ENCODE measurements at places on chromosomes 2 and 18. TPM values are rescaled to one million over a fixed set of nuclear protein-coding genes. Genes with fewer than 3 reads are reported as not detected.
A peak's percentile ranks its signal among the peaks of the same experiment; 100 is the strongest.

BMP10 gene
- total RNA-seq, result not detected

DNA sequence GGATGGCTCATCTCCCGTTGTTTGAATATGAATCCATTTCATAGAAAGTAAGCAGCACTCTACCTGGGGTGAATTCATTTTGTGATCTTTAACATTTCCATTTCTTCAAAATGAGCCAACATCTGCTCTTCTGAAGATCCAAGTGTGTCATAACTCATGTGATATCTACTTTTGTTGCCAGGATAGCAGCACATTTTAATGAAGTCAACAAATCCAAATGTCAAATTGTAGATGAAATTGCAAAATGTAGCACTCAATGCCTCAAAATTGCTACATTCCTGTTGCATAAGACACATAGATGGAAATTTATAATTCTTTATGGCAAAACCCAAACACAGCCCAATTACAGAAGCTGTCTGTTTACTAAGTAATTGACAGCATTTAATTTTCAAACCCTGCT, 360.7 kb downstream of the TMX3 start:
- DNase-seq, result no peak

DNA sequence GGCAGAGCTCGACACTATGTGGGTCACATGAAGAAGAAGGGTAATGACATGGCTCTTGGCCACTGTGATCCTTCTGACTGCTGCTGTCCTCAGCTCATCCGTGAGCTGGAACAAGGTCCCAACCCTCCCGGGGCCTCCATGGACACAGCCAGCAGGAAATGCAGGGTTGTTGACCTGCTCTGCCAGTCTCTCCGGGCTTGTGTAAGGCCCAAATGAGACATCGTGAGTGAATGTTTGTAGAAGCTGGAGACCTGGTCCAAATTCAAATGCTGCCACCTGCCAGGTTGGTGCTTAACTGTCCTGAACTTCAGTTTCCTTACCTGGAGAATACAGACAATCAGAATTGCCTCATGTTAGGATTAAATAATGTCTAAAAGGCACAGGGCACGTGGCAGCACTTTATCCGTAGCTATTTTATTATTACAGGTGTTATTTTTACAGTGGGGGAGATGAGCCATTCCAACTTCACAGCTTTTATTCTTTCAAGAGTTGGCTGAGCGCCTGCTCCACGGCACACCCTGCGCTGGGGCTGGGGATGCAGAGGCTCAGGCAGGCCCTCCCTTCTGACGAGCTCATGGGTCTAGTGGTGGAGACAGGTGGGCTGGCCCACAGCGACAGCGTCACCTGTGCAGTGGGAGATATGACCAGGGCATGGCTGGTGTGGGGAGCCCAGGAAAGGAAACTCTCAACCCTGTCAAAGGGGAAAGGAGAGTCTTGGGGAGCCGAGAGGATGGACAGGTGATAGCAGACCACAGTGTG, 15.1 kb downstream of the ARHGEF4 start:
- DNase-seq, result no peak

DNA sequence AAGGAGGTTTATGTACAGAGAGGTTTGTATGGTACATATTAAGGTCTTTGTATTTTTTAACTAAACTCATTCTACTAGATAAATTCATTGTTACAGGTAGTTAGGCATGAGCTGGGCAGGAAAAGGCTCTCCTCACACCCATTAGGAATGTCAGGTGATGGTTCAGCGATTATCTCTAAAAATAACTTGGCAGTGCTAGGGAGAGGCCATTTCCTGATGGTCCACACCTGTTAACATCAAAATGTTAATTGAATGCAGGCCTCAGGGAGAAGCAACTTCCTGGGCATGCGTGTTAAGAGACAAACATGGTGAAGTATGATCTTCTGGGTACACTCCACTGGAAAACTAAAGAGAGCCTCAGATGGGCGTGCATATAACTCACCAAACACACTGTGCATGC, 73.6 kb downstream of the ARL6IP6 start:
- no peak for DNase-seq

MRPL30 gene
- 28.8 TPM for total RNA-seq

CTLA4 gene
- total RNA-seq, result not detected

SAG gene
- total RNA-seq, result not detected

C2orf68 gene
- 86.2 TPM for total RNA-seq

- DNase-seq, result peak; percentile 94
These were observed 6.8 kb downstream of the ZFP36L2 start for GRCh38 chr2:43219383-43220228.

DNA sequence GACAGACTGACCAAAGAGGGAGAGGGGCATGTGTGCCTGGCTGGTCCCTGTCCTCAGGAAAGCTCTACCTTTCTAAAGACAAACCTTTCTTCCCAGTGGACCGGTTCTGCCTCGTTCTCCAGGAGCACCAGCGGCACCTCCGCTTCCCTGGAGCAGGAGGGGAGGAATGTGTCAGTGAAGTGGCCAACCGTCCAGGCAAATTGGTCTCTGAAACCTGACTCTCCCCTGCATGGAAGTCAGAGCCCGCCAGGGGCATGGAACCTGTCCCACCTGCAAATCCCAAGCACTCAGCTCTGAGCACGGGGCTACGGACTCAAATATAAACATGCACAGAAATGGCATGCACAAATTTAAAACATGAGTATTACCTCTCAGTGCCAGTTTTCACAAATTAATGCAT, 62.9 kb downstream of the COL6A3 start:
- DNase-seq, result no peak

DNA sequence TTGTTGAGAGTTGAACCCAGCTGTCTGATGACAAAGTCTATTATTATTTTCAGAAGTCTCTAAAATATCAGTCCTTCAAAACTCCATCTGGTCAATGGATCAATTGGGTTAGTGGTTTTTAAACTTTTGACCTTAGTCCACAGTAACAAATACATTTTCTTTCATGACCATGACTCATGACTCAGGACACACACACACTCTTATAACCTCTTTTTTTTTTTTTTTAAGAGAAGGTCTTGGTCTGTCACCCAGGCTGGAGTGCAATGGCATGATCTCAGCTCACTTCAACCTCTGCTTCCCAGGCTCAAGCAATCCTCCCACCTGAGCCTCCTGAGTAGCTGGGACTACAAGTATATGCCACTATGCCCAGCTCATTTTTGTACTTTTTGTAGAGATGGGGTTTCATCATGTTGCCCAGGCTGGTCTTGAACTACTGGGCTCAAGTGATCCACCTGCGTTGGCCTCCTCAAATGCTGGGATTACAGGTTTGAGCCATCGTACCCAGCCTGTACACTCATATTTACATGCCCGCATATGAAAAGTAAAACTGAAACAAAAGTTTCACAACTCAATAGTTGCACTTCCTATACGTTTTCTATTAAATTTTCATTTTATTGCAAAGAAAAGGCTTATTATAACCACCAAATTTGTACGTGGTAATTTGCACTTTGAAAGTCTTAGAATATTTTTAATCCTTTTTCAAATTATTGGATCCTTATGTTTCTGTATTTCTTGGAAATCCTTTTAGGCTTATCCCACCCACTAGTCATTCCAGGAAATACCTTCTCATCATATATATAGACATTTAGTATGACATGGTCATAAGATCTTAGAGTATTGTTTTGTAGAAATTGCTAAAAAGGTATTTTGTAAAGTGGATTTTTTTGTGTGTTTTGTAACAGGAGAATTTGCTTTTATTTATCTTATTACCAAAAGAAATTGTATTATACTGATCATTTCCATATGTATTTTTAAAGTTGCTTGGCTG, 199.0 kb downstream of the LPIN1 start:
- peak; percentile 33 for DNase-seq

- DNase-seq, result no peak
These were observed 160.3 kb upstream of the COL3A1 start for GRCh38 chr2:188813857-188814256.

GPR35 gene
- total RNA-seq, result 1.4 TPM

PDE1A gene
- not detected for total RNA-seq

GRCh38 chr2:159249990-159250715, 36.4 kb downstream of the WDSUB1 start:
- peak; percentile 8 for DNase-seq

DNA sequence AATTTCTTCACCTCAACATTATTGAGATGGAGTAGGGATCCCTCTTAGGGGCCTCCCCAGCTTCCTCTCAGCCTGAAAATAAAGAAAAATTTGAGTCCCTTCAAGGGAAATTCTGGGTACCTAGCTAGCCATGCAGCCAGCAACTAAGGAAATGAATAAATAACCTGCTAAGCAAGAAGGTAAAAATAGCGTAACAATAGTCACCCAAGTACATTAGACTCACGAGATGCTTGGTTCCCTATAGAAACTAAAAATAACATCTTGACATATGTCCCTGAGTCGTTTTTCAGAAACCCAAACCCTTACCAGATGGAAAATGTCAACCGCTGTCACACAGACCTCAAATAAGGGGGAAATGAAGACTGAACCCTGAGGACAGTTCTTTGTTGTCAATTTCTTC, 51.9 kb downstream of the CACNB4 start:
- DNase-seq, result no peak

- no peak for DNase-seq
These were observed 183.3 kb upstream of the TRIB2 start for GRCh38 chr2:12533337-12534005.

DNA sequence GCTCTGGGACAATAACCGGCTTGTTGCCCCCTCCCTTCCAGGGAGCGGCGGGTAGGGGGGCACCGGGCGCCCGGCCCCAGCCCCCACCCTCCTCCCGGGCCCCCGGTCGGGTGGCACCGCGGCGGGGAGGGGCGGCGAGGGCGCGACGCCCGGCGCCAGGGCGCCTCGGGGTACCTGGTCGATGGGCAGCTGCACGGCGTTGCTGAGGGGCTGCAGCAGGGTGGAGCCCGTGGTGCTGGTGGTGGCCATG, 193 bp downstream of the MBOAT2 start:
- DNase-seq, result no peak

DNA sequence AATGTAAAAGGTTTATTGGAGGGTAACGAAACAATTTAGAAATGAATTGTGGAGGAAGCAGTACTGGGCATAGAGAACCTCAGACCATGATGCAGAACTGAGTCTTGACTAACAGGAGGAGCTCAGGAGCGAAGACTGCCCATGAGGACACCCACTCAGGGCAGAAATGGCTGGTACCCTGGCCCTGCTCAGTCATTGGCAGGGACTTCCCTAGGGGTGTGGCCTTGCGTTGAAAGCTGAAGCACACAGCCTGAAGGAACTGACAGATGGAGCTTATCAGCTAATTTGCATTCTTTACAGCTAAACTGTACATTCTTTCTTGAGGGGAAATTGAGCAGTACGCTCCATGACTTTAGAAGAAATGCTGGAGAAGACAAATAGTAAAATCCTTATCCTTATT, 57.1 kb downstream of the PDK1 start:
- DNase-seq, result no peak

DNA sequence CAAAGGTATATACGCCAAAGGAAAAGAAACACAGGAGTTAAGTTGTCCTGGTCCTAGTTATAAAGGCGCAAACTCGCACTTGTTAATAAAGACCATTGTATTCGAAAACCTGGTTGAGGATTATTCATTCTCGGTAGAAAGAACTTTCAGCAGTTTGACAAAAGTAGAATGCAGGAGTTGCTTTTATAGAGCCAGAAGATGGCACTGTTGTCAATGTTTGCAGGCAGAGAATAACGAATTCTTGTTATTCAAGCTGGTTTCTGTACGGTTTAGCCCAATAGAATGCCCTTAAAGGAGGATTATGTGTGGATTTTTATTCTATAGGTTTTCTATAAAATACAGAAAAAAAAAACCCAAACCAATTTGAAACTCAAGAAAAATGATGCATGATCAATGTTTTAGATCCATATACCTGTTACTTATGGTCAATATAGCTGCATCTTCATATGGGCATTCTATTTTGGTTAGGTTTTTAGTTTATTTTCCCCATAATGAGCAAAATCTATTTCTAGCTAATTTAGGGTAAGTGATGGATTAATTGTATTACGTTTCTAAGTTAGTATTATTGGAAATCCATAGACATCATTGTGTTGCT, 510.3 kb downstream of the PLCL1 start:
- peak; percentile 82 for DNase-seq

GRCh38 chr18:58960946-58961722, 96.5 kb downstream of the ZNF532 start:
- DNase-seq, result no peak
